Fibroblast of upper back skin (primary cell): ENCODE measurements at places on chromosomes 1 and 21.

GRCh38 chr1:27127419-27127818 is 27.5 kb downstream of the SLC9A1 start:
- DNase-seq, result no peak

GRCh38 chr1:116433275-116434257 is 60.5 kb downstream of the ATP1A1 start:
- peak; percentile 22 for DNase-seq

DNA sequence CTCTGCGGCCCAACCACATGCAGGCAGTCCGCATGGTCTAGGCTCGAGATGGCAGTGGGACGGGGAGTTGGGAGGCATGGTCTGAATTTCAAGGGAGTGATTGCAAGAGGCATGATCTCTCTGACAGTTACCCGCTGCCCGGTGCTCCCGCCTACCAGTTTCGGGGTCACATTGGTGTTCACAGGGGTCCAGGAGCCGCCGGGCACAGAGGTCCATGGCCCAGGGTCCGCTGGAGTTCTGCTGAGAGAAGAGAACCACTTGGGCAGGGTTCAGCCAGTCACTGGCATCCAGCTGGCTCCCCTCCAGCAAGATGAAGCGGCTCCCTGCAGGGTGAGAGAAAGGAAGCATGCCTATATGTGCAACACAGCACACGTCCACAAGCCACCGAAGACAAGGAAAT is 141.3 kb downstream of the ASTN1 start:
- DNase-seq, result no peak

DNA sequence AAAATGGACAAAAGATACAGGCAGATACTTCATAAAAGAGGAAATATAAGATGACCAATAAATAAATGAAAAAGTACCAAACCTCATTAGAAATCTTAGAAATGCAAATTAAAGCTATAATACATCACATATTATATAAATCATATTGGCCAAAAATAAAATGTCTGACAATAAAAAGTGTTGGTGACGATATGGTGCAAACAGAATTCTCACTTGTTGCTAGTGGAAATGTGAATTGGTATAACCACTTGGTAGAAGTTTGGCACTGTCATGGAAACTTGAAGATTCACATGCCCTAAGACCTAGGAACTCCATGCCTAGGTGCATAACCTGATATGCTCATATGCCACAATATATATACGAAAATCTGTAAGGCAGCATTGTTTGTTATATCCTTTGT is 4.4 kb upstream of the TLR5 start:
- DNase-seq, result no peak

GRCh38 chr1:61358770-61359455 is 276.6 kb downstream of the NFIA start:
- DNase-seq, result peak; percentile 24

DNA sequence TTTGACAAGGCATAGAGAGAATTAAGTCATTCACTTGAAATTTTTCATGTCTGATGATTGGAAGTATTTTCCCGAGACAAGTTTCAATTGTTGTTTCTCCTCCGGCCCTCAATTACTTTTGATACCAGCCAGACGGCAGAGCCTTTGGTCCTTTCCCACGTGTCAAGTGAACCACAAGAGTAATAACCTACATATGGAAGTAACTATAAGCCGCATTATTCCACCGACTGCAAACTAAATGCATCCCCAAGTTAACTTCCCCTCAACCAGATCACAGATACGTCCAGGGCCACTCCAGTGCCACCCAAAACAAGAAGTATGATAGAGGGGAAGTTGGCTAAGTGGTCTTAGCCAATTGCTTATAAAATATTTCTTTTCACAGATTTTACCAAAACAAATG is 20.2 kb downstream of the COLGALT2 start:
- DNase-seq, result no peak

DNA sequence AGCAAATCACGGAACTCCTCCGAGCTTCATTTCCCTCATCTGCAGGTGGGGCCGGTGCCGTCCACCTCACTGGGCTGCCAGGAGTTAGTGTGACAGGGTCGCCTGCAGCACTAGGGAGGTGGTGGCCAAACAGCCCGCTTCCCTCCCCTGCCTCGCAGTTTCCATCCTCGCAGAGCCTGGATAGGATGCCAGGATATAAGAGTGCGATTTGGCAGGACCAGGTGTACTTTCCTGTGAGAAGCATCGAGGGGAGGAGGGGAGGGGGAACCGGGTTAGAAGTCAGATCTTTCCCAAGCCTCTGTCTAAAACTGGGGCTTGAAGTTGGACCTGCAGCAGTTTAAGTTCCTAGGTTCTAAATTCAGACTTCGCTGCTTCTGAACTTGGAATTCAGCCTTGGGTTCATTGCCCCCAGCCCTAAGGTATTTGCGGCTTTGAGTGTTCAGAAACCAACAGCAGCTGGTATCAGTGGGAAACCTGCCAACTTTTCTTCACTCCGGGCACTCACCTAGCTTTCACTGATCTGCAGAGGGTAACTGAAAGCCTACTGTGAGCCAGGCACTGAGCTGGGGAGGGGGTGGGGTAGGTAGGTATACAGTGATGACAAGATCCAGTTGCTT is 1.7 kb upstream of the JUN start:
- peak; percentile 72 for DNase-seq

GRCh38 chr1:67715819-67716218 is 30.8 kb downstream of the GADD45A start:
- no peak for DNase-seq

GRCh38 chr1:180892272-180892671 is 20.4 kb upstream of the KIAA1614 start:
- DNase-seq, result no peak

GRCh38 chr1:104231676-104232075 is 482.0 kb downstream of the AMY1C start:
- DNase-seq, result no peak

GRCh38 chr21:15279482-15279881 is 214.7 kb upstream of the NRIP1 start:
- peak; percentile 68 for DNase-seq

DNA sequence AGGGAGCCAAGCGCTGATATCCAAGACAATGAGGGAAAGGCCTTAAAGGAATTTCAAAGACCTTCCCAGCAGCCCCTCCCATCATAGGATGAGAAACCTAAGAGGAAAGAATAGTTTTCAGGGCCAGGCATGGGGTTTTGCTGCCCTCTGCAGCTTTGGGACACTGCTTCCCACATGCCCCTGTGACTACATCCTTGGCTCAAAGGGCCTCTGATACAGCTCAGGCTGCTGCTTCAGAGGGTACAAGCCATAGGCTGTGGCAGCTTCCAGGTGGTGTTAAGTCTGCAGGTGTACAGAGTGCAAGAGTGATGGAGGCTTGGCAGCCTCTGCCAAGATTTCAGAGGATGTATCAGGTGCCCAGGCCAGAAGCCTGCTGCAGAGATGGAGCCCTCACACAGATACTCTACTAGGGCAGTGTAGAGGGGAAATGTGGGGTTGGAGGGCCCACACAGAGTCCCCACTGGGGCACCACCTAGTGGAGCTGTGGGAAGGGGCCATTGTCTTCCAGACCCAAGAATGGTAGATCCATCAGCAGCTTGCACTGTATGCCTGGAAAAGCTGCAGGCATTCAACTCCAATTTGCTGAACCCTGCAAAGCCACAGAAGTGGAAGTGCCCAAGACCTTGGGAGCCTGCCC is 125.8 kb downstream of the SLC45A1 start:
- no peak for DNase-seq

DNA sequence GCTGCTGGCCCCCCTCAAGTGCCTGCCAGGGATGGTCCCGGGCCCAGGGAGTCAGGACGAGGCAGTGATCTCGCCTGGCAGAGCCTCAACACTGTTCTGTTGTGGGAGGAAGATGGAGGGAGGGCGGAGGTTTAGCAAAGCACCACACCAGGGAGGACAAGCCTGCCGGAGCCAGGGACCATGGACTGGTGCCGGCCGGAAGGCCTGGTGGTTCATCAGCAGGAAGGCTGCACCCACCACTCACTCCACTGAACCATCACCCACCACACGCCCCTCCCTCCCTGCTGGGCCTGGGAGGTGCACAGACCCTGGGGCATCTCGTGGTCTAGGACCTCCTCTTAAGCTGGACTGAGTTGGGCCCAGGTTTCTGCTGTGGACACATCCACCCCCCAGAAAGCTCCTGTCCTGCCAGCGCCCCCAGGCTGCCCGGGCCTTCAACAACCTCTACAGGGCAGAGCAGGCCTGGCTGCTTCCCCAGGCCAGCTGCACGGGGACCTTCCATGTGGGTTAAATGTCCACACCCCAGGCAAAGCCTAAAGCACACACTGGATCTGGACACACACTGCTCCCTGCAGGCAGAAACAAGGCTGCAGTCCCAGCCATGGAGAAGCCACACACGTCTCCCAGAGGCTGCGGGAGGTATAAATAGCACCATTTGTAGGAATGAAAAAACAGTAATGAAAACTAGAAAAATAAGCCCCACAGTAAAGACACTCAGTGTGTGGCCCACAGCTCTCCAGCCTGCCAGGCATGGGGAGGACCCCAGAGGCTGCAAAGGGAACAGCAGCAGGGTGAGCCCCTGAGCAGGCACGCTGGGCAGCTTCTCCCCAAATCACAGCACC is 10.4 kb upstream of the TMEM240 start:
- peak; percentile 49 for DNase-seq

- DNase-seq, result peak; percentile 74
These were observed 18.1 kb downstream of the PDC start for GRCh38 chr1:186442651-186443375.

- no peak for DNase-seq
These were observed 1.1 kb upstream of the CDC73 start for GRCh38 chr1:193120604-193121166.

DNA sequence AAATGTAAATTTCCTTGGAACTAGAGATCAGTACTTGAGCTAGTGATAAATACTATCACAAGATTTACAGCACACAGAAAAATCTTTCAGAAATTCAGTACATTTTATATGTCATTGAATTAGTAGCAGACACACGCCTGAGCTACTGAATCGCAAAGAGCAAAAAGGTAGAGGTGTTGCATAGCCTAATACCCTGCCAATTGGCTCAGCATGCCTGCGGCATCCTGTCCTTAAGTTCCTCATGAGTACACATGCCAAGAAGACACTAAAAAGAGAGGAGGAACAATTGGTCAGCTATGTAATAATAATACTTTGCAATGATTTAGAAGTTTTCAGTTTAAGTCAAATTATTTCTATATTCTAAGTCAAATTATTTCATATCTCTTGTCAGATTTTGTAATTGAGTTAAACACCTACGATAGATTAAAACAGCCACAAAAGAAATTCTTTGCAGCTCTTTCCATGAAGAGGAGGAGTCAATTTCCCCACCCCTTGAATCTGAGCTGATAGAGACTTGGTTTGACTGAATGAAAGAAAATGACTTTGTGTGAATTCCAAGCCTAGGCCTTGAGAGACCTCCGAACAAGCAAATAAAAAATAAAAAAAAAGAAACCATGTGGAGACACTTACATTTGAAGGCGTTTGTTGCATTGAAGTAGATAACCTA is 36.2 kb upstream of the PKN2 start:
- DNase-seq, result no peak

DNA sequence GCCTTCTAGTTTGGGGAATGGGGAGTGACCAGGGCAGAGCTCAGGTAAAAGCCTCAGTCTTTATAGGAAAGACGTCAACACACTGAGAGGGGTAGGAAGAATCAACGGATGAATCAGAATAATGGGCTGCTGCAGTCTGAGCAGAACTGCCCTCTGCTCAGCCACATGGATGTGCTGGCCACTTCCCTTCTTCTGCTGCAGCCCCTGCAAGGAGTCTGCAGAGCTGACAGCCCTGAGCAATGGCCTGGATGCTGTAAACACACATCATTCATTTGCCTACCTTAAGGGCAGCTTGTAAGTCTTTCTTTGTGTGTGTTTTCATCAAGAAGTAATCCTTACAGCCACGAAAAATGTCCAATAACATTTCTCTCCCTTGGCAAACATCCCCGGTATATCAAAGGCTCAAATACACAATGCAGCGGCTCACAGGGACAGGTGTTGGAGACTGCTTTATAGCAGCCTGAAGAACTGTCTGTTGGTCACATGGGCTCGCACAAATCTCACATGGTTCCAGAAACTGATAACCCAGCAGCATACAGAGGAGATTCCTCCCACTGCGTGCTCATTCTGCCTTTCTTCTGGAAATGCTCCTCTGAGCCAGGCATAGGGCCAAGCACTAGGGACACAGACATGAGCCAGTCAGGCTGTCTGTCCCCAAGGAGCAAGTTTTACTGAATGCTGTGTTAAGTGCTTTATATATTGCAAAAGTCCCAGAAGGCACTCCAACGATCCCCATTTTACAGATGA is 110.1 kb downstream of the HMGB4 start:
- no peak for DNase-seq

- no peak for DNase-seq
These were observed 62.5 kb downstream of the OSBPL9 start for GRCh38 chr1:51679435-51679834.

- DNase-seq, result no peak
These were observed 54.3 kb downstream of the CENPF start for GRCh38 chr1:214657299-214657698.

- no peak for DNase-seq
These were observed 5.4 kb upstream of the SLAMF8 start for GRCh38 chr1:159821171-159821867.

- DNase-seq, result peak; percentile 63
These were observed 10.7 kb downstream of the CDC7 start for GRCh38 chr1:91511386-91511785.

DNA sequence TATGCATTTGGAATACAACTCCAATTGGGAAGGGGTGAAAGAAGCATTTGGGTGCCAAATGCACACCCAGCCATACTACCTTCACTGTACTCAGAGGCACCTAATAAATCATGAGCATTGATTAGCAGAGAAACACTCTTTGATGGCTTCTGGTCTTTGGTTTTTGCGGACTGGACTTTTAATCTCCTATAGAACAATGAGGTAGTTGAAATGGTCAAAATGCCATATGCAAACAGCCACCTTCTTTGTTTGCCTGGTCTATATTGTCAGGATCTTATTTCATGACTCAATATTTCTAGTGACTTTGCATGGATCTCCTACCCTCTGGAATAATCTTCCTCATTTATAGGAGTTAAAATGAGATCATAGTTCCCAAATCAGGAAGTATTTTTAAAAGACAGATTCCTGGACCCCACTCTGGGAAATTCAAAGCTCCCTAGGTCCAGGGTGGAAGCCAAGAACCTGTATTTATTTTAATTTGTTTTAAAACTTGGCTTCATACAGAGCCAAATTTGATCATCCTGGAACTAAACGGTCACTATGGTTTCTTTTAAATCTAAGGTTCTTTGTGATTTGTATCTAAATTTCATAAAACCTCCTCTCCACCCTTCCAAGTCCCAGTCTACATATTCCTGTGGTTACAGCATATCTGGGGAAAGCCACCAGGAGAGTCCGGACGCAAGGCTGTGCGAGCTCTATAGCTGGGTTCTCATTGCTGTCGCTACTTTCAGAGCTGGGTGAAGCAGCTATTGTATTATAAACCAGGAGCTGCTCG is 8.7 kb downstream of the FAM3B start:
- DNase-seq, result no peak
